CD14-positive monocyte (primary cell): ENCODE measurements at places on chromosomes 1 and 21.
A peak's percentile ranks its signal among the peaks of the same experiment; 100 is the strongest.

GRCh38 chr1:232684371-232685105, 54.6 kb upstream of the SIPA1L2 start:
- DNase-seq: no peak

GRCh38 chr1:109208836-109209463, 4.8 kb upstream of the SARS1 start:
- no peak for DNase-seq

DNA sequence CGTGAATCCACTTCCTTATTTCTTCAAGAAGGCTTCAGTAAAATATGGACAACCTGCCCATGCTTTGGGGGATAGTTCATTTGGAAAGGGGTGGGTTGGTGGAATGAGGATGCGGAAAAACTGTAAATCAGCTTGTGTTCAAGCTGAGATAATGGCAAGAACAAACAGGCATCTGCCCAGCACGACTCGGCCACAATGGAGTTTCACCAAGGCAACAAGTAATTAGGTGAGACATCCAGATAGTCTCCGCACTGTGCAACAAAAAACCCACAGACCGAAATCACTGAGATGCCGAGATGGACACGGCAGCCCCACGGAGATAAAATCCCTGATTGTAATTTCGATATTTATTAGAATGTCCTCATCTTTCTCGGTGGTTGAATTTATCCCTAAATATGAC, 455.2 kb downstream of the AJAP1 start:
- DNase-seq: no peak

- no peak for DNase-seq
Measured at GRCh38 chr21:45761704-45762103, 118.2 kb downstream of the PCBP3 start.

DNA sequence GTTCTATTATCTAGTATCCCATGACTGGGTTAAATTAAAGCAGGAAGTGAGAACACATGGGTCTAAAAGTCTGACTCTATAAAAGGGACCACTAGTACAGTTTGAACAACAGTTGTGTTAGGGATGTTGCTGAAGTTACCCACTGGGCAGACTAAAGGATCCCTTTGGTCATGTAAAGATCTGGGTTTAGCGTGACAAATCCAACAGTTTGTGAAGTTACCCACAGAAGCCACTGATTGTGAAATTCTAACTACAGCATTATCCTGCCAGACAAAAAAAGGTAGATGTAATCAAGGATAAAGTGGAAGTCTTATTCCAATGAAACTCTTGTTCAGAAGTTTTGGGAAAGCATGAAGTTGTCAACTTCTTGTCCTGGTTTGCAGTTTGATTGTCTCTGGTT, 5.7 kb downstream of the QSOX1 start:
- peak; percentile 72 for DNase-seq

DNA sequence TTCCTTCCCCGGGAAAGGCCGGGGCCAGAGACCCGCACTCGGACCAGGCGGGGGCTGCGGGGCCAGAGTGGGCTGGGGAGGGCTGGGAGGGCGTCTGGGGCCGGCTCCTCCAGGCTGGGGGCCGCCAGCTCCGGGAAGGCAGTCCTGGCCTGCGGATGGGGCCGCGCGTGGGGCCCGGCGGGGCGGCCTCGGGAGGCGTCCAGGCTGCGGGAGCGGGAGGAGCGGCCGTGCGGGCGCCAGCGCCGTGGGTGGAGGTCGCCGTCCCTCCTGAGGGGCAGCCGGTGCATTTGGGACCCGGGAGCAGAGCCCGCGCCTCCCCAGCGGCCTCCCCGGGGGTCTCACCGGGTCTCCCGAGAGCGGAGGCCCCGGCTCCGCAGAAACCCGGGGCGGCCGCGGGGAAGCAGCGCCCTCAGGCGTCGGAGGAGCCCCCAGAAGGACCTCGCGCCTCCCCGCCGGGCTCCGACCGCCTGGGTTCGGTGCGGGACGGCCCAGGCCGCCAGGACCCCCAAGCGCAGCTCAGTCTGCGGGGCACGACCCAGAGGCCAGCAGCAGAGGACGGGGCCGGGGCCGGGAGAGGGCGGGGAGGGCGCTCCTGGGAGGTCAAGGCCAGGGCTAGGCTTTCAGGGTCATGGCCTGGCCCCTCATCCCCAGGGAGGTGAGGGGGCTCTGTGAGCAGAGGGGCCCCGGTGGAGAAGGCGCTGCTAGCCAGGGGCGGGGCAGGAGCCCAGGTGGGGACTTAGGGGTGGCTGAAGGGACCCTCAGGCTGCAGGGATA, 7.2 kb upstream of the SLX9 start:
- no peak for DNase-seq

- no peak for DNase-seq
Measured at GRCh38 chr1:229941160-229941559, 125.9 kb upstream of the GALNT2 start.

DNA sequence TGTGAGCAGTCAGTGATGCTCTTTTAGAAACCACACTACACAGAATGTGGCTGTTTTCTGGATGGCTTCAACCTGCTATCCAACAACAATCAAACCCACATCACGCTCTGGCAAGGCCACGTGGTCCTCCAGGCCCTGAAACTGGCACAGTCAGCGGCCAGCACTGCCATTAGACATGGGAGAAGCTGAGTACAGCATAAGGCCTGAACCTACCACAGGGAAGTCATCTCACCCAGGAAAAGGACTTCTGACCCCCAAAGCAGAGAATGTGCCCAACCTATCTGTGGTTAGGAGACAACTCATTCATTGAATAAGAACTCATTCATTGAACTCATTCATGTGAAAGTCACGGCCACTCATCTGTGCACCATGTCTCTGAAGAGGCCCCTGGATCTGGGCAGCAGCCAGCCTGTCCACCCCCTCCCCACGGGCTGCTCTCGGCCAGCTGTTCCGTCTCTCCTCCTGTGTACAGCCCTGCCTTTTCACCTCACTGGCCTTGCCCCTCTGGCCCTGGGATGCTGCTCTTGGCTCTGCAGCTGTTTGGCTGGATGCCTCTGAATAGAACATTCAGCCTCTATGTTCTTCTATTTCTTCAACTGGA, 41.1 kb downstream of the C1orf198 start:
- DNase-seq: no peak

GRCh38 chr1:99992760-99993467, 23.1 kb downstream of the SLC35A3 start:
- no peak for DNase-seq

DNA sequence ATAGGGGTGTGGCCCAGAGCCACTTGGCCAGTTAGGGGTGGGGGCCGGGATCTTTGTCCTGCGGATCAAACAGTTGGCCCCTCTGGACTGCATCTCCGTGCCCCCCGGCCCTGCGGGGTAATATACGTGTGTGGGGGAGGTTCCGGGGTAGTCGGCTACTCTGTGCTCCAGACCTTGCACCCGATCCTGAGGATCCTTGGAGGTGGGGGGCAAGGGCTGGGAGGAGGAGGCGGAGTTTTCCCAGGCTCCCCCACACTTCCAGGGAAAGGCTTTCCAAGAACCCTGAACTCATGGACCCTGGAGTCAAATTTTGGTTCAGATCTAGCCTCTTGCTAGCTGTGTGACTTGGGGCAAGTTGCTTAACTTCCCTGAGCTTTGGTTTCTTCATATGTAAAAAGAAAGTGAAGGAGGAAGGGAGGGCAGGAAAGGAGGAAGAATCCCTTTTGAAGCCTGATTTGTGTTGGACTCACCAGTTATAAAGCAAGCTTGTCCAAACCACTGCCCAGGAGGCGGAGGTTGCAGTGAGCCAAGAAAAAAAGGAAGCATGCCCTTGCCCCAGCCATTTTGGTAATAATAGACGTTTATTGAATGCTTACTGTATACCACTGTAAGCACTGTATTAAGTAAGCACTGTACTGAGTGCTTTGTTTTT, 686 bp downstream of the MIIP start:
- DNase-seq: peak; percentile 51

GRCh38 chr1:16393570-16394521, 26.8 kb downstream of the SZRD1 start:
- no peak for DNase-seq

DNA sequence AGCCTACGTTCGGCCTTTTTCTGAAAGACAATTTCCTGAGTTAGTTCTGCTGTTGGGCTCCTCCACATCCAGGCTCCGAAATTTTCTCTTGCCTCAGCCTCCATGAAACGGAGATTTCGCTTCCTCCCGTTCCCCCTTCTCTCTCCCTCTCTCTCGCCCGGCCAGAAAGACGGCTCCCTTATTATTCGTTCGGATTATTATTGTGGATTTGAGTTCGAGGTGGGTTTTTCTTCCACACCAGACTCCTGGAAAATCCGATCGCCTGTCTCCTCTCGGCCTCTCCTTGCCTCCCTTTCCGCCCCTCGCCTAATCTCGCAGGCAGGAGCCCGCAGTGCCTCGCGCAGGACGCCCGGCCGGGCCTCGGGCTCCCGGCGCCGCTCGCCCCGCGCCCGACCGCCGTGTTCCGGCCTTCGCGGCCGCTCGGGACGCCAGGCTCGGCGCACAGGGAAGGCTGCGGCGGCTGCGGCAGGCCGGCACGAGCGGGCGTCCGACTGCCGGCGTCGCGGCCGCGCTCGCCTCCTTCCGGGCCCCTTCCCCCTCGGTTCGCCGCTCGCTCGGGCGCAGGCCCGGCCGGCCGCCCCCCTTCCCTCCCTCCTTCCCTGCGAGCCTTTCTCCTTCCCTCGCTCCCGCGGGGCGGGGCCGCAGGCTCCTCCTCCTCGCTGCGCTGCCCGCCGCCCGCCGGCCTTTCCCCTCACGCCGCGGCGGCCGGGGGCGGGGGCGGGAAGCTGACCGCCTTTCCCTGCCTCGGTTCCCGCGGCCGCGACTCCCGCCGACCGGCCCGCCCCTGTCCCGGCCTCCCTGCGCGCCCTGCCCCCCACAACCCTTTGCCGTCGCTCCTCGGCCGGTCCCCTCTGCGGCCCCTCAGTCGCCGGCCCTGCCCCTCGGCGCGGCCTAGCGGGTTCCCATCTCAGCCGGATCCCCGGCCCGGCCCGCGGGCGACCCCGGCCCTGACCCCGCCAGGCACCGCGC, at the start of gene ARHGEF11:
Gene ARHGEF11, minus strand, starts transcription at position 493 of the 969 bp plus-strand sequence. CDS start 1,412 bp downstream, outside the sequence.
- peak; percentile 58 for DNase-seq

DNA sequence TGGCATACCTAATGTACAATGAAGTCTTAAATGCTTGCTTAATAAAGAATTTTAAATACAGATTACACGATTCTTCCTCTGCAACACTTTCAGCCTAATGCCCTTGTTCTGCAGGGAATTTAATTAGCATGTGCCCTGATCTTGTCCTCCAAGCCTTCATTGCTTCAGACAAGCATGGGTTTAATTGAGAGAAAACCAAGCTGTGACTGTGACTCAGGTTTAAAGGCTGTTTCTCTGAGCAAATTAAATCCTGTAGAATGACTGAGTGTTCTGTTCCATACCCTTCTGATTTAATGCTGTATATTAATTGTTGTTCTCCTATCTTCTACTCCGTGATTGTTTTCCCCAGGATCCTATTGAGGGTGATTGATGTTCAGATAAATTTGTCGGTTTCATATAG, 269.0 kb upstream of the PRMT6 start:
- no peak for DNase-seq

DNA sequence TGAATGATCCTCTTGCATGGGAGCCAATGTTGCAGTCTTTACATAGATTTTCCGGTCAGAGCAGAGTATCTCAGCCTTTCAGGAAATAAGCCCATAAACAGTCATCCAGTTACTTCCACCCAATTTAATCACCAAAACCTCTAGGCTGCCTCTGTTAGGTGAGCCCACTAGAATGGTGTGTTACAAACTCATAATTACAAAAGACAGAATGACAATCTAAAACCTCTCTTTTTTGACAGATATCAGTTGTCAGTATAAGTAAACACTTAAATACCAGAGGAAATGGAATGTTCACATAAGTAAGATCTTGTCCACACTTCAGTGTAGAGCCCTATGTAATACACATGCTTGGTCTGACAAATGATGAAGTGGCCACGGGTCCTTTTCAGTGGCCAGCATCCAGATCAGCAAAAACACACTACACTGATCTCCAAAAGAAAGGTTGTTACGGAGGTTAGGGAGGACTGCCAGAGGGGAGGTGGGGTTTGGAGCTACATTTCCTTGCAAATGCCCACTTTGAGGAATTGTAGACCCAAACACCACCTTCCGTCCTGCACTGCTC, 71.3 kb upstream of the FBXO28 start:
- no peak for DNase-seq

DNA sequence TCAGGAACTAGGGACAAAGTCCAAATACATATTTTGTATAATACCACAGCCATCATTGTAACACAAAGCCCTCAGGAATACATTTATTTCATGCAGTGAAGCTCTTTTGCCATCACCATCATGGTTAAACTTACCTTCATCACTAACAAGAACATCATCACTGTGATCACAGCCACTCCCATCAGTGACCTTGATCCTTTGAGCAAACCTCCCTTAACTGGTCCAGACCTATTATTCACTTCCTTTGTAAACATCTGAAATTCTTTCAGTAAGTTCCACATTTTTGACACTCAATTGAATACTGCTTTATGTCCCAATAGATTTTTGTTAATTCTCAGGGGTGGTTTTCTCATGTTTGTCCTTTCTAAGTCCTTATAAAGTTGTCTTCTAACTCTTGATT, 16.2 kb upstream of the KPRP start:
- DNase-seq: no peak

GRCh38 chr1:109499661-109500536, 6.0 kb downstream of the CYB561D1 start:
- no peak for DNase-seq

DNA sequence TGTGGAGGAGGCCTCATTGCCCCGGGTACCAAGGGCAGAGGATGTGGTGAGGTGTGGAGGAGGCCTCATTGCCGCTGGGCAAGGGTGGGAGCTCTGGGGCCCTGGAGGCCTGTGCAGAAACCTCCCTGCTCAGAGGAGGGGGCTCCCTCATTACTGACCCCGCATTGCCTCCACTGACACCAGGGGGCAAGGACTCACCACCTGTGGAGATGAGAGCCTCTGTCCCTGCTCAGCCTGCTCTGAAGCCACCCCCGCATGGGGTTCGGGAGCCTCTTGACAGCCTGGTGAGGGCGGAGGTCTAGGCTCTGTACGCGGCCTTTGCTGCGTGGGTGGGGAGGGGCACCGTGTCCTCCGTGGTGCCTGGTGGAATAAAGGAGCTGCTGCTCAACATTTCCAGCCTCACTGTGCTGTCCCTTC, 95.0 kb upstream of the COL6A1 start:
- DNase-seq: no peak

- DNase-seq: no peak
Measured at GRCh38 chr1:6330410-6330911, 63.1 kb downstream of the ACOT7 start.

DNA sequence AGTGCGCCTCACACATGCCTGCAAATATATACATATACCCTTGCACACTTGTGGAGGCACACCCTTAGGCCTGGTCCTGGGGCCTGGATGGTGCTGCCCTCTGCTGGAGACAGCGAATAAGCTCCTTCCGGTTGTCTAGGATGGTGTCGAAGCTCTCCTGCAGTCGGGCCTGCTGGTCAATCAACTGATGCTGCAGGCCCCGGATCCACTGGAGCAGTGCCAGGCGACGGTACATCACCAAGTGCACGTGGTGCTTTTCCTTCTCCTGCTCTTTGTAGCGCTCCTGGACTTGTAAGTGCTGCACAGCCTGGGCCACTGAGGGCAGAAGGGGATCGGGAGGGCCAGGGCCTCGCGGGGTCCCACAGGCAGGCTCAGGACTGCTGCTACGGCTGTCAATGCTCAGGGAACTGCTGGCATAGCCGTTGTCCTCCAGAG, 3.1 kb downstream of the C1orf216 start:
- DNase-seq: peak; percentile 68
